Activated naive CD8-positive, alpha-beta T cell treated with anti-CD3 and anti-CD28 coated beads for 36 hours (primary cell): ENCODE measurements at places on chromosomes 7 and 10. TPM values are rescaled to one million over a fixed set of nuclear protein-coding genes. Genes with fewer than 3 reads are reported as not detected.
A peak's percentile ranks its signal among the peaks of the same experiment; 100 is the strongest.

- DNase-seq = no peak
Measured at GRCh38 chr7:85655252-85655651, 468.4 kb upstream of the SEMA3D start.

- no peak for DNase-seq
Measured at GRCh38 chr7:134357486-134357885, 40.8 kb upstream of the SLC35B4 start.

GRCh38 chr7:159195946-159196345 is 51.3 kb upstream of the VIPR2 start:
- DNase-seq = no peak

- no peak for DNase-seq
Measured at GRCh38 chr10:77431209-77431611, 206.4 kb downstream of the KCNMA1 start.

GRCh38 chr10:32005050-32005449 is 51.2 kb downstream of the KIF5B start:
- DNase-seq = peak; percentile 14

Gene ANKRD61
- 0.16 TPM for total RNA-seq

- no peak for DNase-seq
Measured at GRCh38 chr7:135160858-135161653, 9.5 kb downstream of the CYREN start.

Gene JCAD
- total RNA-seq = 0.14 TPM

Gene ADCYAP1R1
- total RNA-seq = not detected

Gene OR2A42
- total RNA-seq = not detected

GRCh38 chr10:122516734-122517133 is 43.8 kb upstream of the DMBT1 start:
- DNase-seq = no peak

- DNase-seq = no peak
Measured at GRCh38 chr7:3912291-3912690, 611.2 kb downstream of the SDK1 start.

- DNase-seq = no peak
Measured at GRCh38 chr10:86804805-86805204, 48.4 kb downstream of the BMPR1A start.

GRCh38 chr7:44050915-44051560 is 6.5 kb downstream of the DBNL start:
- no peak for DNase-seq

- DNase-seq = no peak
Measured at GRCh38 chr7:154568346-154568745, 434.6 kb downstream of the PAXIP1 start.

GRCh38 chr7:84638339-84638697 is 443.7 kb upstream of the SEMA3A start:
- DNase-seq = no peak

GRCh38 chr7:50834679-50835078 is 52.0 kb upstream of the GRB10 start:
- no peak for DNase-seq

- DNase-seq = no peak
Measured at GRCh38 chr10:126597211-126597610, 73.3 kb downstream of the C10orf90 start.

GRCh38 chr10:116169782-116170445 is 103.1 kb downstream of the GFRA1 start:
- DNase-seq = no peak

Gene TMEM139
- 2.3 TPM for total RNA-seq

GRCh38 chr7:129952653-129953560 is at the start of gene UBE2H:
UBE2H (minus strand) TSS chr7:129952960; CDS start chr7:129952555, 405 bp downstream.
- DNase-seq = peak; percentile 89

Gene DDC
- 0.64 TPM for total RNA-seq

DNA sequence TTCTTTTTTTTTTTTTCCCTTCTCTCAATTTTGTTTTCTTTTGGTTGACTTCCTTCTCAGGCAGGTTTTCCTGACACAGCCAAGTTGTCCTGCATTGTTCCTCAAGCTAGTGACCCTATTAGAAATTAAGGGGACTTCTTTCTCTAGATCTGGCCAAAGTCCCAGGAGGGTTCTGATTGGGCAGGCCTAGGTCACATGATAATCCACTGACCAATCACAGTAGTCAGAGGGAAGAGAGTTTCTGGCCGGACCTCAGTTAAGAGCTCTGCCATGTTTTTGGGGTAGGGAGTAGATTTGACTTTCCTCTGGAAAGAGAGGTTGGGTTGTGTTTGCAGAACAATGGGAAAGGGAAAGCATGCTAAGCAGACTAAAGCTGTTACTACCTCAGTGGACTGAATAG is 16.2 kb downstream of the VWA2 start:
- no peak for DNase-seq

Gene ANKRD30A
- not detected for total RNA-seq

DNA sequence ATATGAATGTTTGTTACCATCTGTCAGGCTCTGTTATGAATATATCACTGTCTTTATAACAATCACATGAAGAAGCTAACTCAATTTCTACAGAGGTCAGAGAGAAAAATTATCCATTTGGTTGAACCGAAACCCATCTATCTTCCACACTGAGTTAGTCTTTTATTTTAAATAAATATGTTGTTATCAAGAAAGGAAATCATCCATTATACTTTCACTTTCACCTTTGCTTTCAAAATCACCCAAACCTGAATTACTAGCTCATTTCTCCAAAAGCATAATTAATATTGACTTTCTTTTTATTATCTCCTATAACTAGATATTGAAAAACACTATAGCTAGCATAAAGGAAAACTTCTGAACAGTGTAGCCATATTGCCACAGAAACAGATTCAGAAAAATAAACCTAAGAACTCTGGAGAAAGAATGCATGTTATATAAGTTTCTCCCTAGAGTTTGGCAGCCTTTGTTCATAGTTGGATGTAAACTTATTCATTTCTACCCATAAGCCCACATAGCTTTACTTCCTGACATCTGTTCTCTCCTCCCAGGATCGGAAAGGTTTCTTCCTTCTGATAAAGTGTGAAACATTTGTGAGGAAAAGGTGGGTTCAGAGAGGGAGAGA is 66.0 kb downstream of the NPSR1 start:
- no peak for DNase-seq

Gene HYAL4
- total RNA-seq = not detected

GRCh38 chr7:121681700-121682099 is 191.3 kb upstream of the PTPRZ1 start:
- no peak for DNase-seq

Gene C10orf105
- 0.24 TPM for total RNA-seq

Gene AGR3
- not detected for total RNA-seq

Gene GPR15LG
- total RNA-seq = not detected

- no peak for DNase-seq
Measured at GRCh38 chr10:125209591-125210355, 49.4 kb upstream of the CTBP2 start.

DNA sequence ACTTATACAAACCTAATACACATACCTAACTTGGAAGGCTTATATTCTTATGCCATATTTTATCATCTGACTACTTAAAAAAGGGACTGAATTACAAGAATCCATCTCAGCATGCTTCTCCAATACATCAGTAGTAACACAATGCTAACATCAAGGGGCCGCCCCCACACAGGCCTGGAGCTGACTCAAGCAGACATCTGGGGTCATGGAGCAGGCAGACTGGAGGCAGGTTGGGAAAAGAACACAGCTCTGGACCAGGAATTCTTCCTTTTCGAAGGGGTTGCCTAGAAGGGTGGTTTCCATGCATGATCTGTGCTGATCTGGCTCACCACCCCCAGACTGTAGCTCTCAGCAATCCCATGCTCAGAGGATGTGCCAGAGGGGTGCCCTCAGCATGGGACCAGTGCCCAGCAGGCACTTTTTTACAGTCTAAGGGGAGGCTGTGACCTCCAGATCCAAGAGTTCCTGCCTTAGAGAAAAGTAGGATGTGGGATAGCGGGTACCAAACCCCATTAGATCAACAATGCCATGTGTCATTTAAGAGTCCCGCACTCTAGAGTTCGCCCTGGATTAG is 26.1 kb upstream of the DUSP5 start:
- DNase-seq = no peak

- DNase-seq = no peak
Measured at GRCh38 chr10:72505435-72505834, 120.4 kb downstream of the MICU1 start.

DNA sequence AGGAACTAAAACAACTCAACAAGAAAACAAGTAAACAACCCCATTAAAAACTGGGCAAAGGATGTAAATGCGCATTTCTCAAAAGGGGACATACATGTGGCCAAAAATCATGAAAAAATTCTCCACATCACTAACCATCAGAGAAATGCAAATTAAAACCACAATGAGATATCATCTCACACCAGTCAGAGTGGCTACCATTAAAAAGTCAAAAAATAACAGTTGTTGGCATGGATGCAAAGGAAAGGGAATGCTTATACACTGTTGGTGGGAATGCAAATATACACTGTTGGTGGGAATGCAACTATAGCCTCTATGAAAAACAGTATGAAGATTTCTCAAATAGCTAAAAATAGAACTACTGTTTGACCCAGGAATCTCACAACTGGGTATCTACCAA is 60.0 kb upstream of the LANCL2 start:
- no peak for DNase-seq

GRCh38 chr10:101321073-101321472 is 32.9 kb upstream of the BTRC start:
- DNase-seq = no peak

Gene TDRD1
- total RNA-seq = 0.21 TPM

Gene GSDME
- 7.5 TPM for total RNA-seq

DNA sequence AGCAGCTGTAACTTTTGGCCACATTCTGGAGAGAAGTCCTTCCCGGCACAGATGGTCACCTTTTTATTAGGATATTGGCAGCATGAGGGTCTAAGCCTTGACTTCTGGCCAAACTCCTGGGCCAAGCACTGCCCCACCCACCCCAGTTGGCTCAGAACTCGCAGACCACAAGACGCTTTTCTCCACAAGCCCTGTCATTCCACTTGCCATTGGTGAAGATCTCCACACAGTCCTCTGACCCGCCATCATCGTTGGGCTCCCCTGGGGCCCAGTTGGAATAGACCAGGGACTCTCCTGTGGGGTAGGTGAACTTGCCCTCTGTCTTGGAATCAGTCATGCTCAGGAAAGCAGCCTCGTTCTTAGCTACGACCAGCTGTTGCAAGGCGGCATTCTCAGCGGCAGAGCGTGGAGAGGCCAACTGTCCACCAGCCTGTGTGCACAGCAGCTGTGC is 11.2 kb downstream of the SFTPD start:
- no peak for DNase-seq

- DNase-seq = peak; percentile 8
Measured at GRCh38 chr7:69803699-69804516, 205.6 kb downstream of the AUTS2 start.

Gene OR2A1
- total RNA-seq = not detected

DNA sequence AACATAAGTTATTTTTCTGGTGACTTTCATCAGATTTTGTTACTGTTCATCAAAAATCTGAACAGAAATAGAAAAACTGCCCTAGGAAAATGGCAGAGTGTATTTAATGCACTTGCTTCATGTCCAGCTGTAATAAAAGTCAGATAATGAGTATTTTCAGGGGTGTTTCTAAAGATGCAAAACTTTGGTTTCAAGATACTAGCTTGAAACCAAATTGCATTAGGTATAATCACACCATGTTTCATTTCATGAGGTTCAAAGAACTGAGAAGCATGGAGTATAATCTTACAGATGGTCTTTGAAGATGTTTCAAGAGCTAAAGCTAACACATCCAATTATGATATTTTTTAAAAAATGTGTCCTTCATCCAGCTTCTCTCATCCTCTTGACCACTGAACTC is 128.9 kb downstream of the NRCAM start:
- no peak for DNase-seq

- no peak for DNase-seq
Measured at GRCh38 chr7:24709585-24710360, 47.5 kb downstream of the GSDME start.

Gene UPK3B
- total RNA-seq = not detected

- DNase-seq = no peak
Measured at GRCh38 chr7:157441023-157441399, 104.2 kb downstream of the DNAJB6 start.

- DNase-seq = no peak
Measured at GRCh38 chr7:158947627-158948026, 91.3 kb downstream of the DYNC2I1 start.

Gene GJD4
- not detected for total RNA-seq

Gene PCLO
- not detected for total RNA-seq

DNA sequence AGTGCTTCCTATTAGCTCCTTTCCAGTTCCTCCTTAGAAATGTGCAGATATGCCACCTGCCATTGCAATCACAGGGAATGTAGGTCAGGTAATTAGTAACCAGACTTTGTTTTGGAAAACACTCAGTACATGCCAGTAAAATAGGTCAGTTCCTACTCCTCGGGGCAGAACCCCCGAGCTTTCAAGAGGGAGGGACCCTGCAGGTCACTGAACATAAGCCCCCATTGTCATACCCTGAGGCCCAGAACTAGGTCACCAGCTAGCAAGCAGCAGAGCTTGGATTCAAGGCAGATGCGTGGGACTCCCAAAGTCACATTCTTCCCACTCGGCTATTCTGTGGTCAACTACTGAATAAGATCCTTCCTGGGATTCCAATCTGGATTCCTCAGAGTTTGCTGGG is 104.8 kb downstream of the PPP1R3C start:
- no peak for DNase-seq

- DNase-seq = no peak
Measured at GRCh38 chr7:70657571-70657970, 474.4 kb upstream of the GALNT17 start.

Gene STOX1
- 0.35 TPM for total RNA-seq

GRCh38 chr7:148941598-148942275 is 57.6 kb upstream of the EZH2 start:
- peak; percentile 78 for DNase-seq

Gene WASHC2C
- 21.8 TPM for total RNA-seq

- DNase-seq = no peak
Measured at GRCh38 chr10:14781763-14782162, 7.1 kb upstream of the FAM107B start.

Gene KEL
- not detected for total RNA-seq

Gene MEIG1
- 0.92 TPM for total RNA-seq

GRCh38 chr10:110601581-110601980 is 34.1 kb downstream of the SMC3 start:
- DNase-seq = no peak
